A549 treated with Hydrocortisone at 1 μM for 4 hours (cell line): ENCODE measurements at places on chromosomes 11 and 22. TPM values are rescaled to one million over a fixed set of nuclear protein-coding genes. Genes with fewer than 3 reads are reported as not detected.

Gene OR51A7
- not detected in 5 replicates for total RNA-seq

Gene HORMAD2
- total RNA-seq, result not detected in 5 replicates

Gene SCO2
- 2.2 to 6.4 TPM (median 5.4 TPM) in 5 replicates for total RNA-seq

Gene SMIM35
- not detected in 5 replicates for total RNA-seq
